Left lung (tissue), 14 donors: ENCODE measurements at places on chromosomes 7 and 10. TPM values are rescaled to one million over a fixed set of nuclear protein-coding genes. Genes with fewer than 3 reads are reported as not detected.

GRCh38 chr7:135333946-135334345, 100.3 kb downstream of the STRA8 start:
- DNase-seq, result no peak

DNA sequence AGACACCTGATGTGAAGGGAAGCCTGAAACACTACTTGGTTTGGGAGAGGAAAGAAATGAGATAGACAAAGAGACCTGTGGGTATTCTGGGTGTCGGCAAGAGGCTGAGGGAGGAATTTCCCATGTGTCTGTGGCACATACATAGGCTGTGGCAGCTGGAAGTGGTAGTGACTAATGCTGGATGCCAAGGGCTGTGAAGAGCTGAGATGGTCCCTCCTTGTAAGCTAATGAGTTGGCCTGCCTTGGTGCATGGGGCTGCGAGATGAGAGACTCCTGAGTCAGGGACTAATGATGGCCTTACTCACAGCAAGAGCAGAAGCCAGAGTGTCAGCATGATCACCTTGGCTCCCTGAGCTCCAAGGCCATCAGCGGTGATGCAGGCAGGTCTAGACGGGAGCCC, 119.0 kb upstream of the EEPD1 start:
- no peak for DNase-seq

DNA sequence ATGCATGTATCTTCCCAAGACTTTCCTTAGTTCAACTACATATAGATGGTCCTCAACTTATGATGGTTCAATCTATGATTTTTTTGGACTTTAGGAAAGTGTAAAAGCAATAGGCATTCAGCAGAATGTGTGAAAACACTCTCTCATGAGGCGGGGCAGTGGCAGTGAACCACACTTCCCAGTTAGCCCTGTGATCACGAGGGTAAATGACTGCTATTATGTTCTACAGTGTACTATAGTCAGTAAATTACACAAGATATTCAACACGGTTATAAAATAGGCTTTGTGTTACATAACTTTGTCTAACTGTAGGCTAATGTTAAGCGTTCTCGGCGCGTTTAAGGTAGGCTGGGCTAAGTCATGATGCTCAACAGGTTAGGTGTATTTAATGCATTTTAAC, 169.3 kb downstream of the AMPH start:
- no peak for DNase-seq

DNA sequence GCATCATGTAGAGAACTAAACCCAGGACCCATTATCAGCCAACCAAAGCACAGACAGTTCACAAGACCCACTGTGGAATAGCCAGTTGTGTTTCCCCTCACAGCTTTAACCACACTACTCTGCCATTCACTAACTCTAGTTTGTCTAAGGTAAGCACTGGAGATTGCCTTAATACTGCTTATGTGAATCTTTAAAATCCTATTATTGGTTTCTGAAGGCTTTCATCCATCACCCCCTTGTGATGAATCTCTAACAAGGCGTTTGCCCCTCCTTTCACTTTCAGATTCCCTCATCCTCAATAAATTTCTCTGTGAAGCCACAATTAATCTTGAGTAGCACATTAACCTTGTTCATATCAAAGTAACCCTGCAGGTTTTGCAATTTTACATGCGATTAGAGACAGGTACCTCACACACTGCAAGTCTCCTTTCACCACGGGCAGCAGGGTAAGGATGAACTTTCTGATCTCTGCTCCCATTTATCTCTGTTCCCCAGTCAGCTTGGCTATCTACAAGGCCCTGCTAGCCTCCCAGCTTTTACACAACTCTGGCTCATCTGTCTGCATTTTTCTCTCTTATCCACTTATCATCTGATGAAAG, 785.6 kb downstream of the REEP3 start:
- no peak for DNase-seq

- no peak for DNase-seq
Observed at GRCh38 chr10:70376436-70377378, 5.7 kb downstream of the LRRC20 start.

- no peak for DNase-seq
Observed at GRCh38 chr10:43922335-43923280, 273.9 kb upstream of the ZNF32 start.

GRCh38 chr7:122881324-122881723, 4.9 kb downstream of the CADPS2 start:
- DNase-seq, result no peak

DNA sequence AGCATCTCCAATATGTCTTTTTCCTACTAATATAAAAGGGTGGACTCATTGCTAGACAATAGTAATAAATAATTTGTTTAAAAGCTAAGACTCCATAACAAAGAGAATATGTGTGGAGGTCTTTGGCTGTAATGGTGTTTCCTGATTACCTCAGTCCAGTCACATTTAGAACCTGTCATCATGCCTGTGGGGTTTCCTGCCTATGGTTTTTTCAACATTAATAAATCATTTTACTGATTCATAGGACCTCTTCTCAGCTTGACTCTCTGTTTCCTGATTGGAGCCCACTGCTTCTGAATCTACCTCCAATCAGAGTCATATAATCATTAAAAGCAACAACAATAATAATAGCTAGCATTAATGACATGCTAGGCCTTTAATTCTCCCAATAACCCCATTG, 52.4 kb upstream of the GNAI1 start:
- DNase-seq, result no peak

GRCh38 chr10:88493691-88494483, 89.2 kb downstream of the RNLS start:
- DNase-seq, result no peak

GRCh38 chr7:7851381-7851780, 117.2 kb upstream of the GLCCI1 start:
- no peak for DNase-seq

DNA sequence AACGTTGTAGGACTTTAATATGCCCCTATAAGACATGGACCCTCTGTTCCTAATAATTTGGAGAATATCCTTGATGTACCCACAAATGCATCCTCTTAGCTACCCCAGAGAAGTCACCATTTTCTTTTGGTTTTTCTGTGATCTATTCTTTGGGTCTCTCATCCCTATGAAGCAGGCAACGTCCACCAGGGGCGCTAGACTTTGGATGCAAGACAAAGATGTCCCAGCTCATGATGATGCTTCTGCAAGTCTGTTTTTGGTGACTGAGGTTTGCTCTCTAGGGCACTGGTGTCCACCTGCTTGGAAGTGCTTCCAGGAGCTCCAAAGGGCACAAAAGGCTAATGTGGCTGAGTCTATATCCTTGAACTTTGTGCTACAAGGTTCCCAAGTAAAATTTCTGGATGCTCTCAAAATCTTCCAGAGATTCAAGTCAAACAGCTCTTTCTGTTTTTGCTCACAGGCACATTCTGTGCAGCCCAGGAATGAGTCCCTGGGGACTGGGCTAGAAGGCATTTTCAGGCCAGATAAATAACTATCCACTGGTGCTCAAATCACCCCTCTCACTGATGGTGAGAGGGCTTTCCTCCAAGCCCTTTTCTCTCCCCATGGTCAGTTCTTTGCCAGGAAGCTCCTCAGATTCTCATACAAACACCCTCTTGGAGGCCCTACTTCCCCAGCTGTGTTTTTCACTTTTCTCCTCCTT, 166.4 kb downstream of the C7orf25 start:
- DNase-seq, result no peak

- DNase-seq, result no peak
Observed at GRCh38 chr10:48251525-48252353, 22.8 kb downstream of the FRMPD2 start.

GRCh38 chr7:13062631-13063030, 375.2 kb downstream of the ARL4A start:
- DNase-seq, result no peak

- DNase-seq, result no peak
Observed at GRCh38 chr10:104260775-104261115, 6.1 kb downstream of the GSTO1 start.

GRCh38 chr10:51654918-51655317, 44.5 kb downstream of the CSTF2T start:
- no peak for DNase-seq

GRCh38 chr7:129804890-129805719, 147.7 kb downstream of the UBE2H start:
- DNase-seq, result no peak

- no peak for DNase-seq
Observed at GRCh38 chr10:45514291-45515270, 140.6 kb downstream of the ALOX5 start.

DNA sequence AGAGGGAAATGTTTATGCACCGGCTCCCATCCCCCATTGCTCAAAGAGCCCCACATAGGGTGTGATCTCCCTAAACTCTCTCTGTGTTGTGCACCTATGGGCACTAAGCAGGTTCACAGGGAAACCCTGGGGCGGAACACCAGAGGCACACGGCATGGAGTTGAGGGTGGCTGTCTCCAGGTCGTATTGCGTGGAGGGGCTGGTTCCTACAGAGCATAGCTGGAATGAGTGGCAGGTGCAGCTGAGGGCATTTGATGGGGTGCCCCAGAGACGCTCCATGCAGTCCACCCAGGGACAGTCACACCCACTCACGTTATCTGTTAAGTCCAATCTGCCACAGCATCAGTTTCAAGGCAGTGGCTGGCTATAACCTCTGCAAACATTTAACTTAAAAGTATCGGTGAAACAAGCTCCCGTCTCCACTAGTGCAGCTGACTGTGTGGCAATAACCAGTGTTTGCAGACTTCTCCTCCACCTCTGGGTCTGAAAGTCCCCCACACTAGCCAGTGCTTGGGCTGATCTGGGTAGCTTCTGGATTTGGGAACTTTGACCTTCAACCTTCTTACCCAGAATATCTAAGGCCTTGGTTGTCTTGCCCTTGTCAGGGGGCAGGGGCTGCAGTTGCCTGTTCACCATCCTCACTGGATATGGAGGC, 249.2 kb upstream of the ZNF32 start:
- DNase-seq, result no peak

GRCh38 chr7:119436882-119437281, 836.1 kb upstream of the KCND2 start:
- DNase-seq, result no peak

- DNase-seq, result no peak
Observed at GRCh38 chr10:43132867-43133787, 5.1 kb upstream of the CSGALNACT2 start.

GRCh38 chr7:1121886-1122831, 34.2 kb downstream of the GPER1 start:
- DNase-seq, result no peak

DNA sequence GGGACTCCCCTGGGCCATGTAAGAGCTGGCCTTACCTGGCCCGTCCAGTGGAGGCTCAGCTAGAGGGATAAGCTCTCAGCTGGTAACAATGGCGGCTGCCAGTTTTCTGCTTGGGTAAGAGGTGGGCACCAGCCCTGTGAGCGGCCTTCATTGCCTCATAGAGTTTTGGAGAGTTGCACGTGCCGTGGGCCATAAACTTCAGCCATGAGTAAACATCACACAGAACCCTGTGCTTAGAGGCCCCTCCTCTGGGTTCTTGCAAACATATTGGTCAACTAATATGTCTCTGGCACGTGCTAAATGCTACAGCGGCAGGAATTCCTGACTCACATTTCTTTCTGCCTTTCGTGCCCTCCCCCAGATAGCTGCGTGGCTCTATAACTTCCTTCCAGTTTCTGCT, 103.9 kb upstream of the LEP start:
- DNase-seq, result peak; percentile 26

DNA sequence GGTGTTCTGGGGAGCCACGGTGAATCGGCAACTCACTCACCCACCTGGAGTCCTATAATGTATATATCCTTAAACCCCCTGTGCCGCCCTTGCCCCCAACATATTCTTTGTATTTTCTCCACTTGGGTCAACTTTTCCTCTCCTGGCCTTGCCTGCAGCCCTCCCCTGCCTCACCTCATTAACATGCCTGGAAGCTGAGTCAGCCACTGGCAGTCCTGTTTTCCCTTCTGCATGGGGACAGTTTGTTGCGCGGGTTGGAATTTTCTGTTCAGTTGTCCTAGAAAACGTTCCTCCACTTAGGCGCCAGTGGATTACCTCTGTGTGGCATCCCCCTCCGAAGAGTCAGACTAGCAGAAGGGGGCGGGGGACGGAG, 97.4 kb downstream of the C10orf105 start:
- peak; percentile 21 for DNase-seq

DNA sequence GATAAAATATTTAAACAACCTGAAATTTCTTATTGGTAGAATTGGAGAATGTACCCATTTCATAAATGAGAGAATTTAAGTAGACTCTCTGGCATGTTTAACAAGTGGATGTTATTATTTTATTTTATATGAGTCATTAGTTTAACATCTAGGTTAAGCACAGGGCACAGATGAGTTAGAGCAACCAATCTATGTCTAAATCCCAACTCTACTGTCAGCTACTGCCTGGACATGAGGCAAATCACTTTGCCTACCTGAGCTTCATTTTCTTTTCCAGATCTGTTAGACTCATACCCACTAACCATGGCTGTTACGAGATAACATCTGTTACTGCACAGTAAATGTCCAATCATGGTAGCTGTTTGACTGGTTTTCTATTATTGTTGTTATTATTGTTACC, 251.1 kb downstream of the INHBA start:
- DNase-seq, result no peak

DNA sequence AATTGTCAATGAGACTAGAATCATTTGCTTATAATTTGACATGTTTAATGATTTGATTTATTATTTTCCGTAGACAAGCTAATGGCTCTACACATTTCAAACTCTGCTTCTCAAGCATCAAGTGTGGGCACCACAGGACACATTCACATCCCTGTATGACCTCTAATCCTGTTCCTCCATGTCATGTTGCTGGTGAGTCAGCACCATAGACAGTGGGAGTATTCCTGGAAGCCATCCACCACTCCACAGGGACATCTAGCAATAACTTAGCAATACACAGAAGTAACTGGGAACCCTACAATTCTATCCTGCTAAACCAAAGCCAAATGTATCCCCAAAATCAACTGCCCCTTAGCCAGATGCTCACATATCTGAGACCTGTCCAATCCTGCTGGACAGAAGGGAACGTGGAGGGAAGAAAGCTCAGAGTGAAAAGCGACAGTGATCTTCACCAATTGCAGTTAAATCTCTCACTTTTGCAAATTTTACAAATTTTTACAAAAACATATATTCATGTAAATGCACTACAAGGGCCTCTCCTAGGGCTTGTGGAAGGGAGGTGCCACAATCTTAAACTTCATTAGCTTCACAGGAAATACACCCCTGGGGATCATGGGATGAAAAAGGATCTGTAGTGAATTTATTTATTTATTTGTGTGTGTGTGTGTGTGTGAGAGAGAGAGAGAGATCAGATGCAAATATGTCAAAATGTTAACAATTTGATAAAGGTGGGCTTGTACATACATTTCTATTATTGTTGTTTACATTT, 126.5 kb downstream of the GFRA1 start:
- no peak for DNase-seq

The CPXM2 gene
- 6.5 TPM for total RNA-seq

The TMEM270 gene
- not detected for total RNA-seq

The ELN gene
- 202 TPM for total RNA-seq

The ORAI2 gene
- 22.3 TPM for total RNA-seq

The LEP gene
- 0.16 TPM for total RNA-seq
